Mammary microvascular endothelial cell (primary cell): ENCODE measurements at places on chromosomes 5 and 9. TPM values are rescaled to one million over a fixed set of nuclear protein-coding genes. Genes with fewer than 3 reads are reported as not detected.

The TMEM252 gene
- total RNA-seq, result not detected in 2 replicates

The TOR1A gene
- 62.6 and 68.3 TPM in 2 replicates for total RNA-seq

The ABLIM3 gene
- total RNA-seq, result 51.7 and 57.6 TPM in 2 replicates

The ADGRD2 gene
- total RNA-seq, result not detected in 2 replicates

The ITGA1 gene
- 12.7 and 21.5 TPM in 2 replicates for total RNA-seq

The TMEM167A gene
- total RNA-seq, result 35.2 and 44.6 TPM in 2 replicates

The AHRR gene
- 17.5 and 17.8 TPM in 2 replicates for total RNA-seq

The TPPP gene
- total RNA-seq, result 0.05 and 0.07 TPM in 2 replicates

The RETREG1 gene
- not detected in 2 replicates for total RNA-seq

The ENC1 gene
- 21.9 and 41.7 TPM in 2 replicates for total RNA-seq

The ALAD gene
- 9.2 and 10.4 TPM in 2 replicates for total RNA-seq

The C9 gene
- not detected in 2 replicates for total RNA-seq

The IFNA13 gene
- total RNA-seq, result not detected in 2 replicates
